B cell (primary cell): ENCODE measurements at places on chromosomes 11 and 22. TPM values are rescaled to one million over a fixed set of nuclear protein-coding genes. Genes with fewer than 3 reads are reported as not detected.

DNA sequence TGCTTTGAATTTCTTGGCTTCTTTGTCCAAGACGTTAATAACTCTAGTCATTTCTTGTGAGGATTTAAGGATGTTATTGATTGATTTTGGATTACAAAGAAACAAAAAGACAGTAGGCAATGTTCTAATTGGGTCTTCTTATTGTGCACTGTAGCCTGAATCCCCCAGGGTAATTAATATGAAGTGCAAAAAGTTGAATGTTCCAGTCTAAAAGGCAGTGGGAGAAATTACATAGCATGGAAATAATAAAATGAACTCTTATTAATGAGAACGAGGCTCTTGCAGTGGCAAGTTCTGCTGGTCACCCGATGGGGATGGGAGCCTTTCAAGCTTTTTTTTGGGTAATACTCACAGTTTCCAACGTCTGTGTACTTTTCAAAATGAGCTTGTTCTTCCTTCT is 45.6 kb downstream of the UBASH3B start:
- DNase-seq, result no peak

DNA sequence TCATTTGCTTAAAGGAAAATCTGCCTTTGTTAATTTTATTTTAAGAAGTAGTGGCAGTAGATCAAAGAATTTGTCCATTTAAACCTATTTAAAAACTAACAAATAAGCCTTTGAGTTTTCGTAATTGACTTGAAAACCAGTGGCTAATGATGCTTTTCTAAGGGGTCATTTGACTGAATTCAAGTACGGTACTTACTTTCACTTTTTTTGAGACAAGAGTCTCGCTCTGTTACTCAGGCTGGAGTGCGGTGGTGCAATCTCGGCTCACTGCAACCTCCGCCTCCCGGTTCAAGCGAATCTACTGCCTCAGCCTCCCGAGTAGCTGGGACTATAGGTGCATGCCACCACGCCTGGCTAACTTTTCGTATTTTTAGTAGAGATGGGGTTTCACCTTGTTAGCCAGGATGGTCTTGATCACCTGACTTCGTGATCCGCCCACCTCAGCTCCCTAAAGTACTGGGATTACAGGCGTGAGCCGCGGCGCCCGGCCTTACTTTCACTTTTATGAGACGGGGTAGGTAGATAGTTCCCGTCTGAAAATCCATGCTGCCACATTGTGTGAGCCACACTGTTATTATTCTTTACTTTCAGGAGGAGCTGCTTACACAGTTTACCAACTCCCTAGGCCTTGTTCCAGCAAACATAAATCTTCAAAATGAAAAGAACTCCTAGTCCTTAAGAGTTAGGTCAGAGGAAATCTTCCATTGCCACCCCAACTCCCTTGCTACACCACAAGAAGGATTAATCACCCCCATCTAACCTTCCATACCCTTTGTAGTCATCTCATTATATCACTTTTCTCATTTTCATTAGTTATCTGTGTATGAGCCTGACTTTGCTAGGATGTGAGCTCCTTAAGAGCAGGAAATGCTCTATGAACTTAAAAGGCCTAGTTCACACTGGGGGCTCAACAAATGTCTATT is 926.6 kb upstream of the CCDC90B start:
- no peak for DNase-seq

DNA sequence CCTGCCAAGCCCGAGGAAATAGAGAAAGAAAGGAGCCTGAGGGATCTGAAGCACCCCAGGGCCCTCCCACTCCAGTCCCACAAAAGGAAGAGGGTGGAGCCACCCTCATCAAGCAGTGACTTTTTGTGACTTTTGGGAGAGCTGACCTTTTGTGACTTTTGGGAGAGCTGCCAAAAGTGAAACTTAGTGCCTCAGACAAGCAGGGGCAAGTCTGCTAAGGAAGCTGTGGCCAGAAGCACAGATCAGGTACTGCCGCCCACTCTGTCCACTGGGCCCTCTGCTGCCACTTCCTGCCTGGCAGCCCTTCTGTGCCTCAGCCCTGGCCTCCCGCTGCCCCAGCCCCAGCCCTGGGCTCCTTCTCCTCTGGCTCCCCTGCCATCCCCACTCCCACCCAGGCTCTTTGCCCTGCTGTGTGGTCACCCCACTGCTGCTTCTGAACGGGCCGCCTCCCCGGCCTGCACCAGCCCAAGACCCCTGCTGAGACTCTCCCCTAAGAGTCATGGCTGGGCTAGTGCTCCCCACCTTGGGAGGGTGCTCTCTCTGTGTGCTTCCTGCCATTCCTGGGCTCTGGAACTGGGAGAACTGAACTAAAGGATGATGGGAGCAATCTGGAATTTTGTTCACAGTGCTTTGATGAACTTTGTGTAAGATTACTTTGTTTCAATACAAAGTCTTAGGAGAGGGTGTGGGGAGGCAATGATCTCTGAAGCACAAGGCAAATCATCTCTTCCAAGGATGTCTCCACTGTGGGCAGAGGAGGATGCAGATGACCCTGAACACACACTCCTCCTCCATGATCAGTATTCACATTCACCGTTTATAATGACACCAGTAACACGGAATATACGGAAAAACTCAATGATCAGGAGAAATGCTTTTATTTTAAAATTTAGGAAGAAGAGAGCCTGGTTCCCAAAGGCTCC is at the start of gene APOBEC3H:
Gene APOBEC3H, plus strand, starts transcription at position 147 of the 923 bp plus-strand sequence. CDS start 3,035 bp downstream, outside the sequence.
- DNase-seq, result no peak

DNA sequence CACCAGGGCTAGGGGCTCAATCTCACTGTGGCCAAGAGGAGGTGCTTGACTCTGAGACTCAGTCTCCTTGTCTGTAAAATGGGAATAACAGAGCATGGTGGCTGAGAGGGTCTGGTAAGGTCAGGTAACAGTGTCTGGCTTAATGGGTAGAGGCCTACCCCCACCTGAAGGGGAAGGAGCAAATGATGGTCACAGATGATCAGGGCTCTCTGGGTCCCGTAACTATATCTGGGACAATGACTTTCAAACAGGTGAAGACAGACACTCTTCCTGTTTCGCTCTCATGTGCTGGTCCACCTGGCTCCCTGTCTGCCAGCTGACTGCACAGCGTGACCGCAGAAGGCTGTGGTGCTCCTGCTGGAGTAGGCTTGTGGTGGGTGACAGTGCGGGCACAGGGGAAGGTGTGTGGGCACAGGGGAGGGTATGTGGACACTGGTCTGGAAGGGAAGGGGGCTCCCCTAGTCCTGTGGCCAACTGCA is 4.0 kb downstream of the A4GALT start:
- DNase-seq, result peak; percentile 78

- DNase-seq, result no peak
Observed at GRCh38 chr11:1163321-1163910, 5.7 kb downstream of the MUC5AC start.

DNA sequence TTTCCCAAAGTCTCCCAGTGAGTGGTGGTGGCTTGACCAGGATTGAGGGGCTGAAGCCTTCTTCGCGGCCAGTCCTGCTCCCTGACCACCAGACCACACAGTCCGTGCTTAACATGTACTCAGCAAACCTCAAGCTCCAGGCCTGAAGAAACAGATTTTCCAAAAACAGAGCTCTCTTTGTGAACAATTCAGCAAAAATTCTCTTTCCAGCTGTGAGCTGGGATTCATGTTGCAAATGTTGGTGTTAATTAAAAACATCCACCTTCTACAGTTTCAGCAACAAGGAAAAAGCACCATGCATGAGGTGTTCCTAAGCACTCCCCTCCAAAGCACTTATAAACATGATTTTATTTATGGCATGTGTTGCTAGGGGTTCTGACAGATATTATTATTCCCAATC is 129.5 kb downstream of the ETS1 start:
- DNase-seq, result no peak

Gene SERPING1
- total RNA-seq, result not detected in 2 replicates

Gene OR52A1
- total RNA-seq, result not detected in 2 replicates

DNA sequence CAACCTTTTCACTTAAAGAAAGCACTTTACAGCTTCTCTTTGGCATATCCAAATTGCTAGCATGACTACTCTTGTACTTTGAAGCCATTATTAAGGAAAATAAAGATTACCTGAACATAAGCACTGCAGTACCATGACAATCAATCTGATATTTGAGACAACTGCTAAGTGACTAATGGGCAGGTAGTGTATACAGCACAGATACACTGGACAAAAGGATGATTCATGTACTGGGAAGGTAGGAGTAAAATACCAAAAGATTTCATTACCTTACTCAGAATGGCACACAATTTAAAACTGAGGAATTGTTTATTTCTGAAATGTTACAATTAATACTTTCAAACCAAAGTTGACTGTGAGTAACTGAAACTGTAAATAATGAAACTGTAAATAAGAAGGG is 1054.3 kb upstream of the TENM4 start:
- DNase-seq, result no peak

- no peak for DNase-seq
Observed at GRCh38 chr22:38873469-38874411, 1.7 kb upstream of the CBX6 start.

- no peak for DNase-seq
Observed at GRCh38 chr22:49354516-49355210, 473.0 kb downstream of the BRD1 start.

GRCh38 chr11:82720267-82721065 is 13.2 kb downstream of the FAM181B start:
- DNase-seq, result no peak

Gene GLB1L2
- total RNA-seq, result 0.36 and 0.44 TPM in 2 replicates

DNA sequence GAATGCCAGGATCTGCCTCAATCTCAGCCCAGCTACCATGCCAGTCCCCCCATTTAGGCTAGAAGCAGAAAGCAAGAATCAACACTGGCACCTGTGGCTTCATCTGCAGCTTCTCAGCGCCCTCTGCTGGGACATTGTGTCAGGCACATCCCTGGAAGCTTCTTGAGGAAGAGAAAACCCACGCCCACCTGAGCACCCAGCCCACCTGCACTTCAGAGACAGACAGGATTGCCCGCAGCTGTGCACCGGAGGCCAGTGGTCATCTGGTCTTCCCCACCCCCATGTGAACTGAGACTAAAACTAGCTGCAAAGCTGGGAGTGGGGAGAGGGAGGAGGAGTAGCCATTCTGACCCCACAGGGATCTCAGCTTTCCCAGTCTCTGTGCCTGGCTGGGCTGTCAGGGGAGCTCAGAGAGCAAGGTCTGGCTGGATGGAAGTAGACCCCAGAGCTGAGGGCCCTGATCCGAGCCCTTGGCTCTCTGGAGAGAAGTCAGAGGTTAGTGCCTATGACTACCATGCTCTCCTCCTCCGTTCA is 66.8 kb downstream of the FEZ1 start:
- peak; percentile 39 for DNase-seq

DNA sequence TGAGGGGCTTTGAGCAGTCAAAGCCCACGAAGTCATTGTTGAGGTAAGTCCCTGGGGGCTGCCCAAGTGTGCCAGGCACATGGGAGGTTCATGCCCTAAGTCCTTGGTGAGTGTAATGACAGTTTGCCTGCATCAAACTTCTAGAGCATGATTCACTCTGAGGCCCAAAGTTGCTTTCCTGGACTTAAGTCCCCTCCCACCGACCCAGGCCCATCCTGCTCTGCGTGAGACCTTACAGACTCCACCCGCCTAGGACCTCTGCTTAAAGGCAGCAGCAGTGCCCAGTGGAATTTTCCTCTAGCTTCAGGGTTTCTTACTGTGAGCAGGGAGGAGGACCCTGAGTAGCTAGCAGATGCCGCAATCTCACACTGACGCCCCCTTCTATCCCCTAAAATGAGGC is 5.7 kb upstream of the PVALB start:
- DNase-seq, result no peak

- DNase-seq, result no peak
Observed at GRCh38 chr11:10845589-10845988, 12.3 kb downstream of the ZBED5 start.

Gene OR52J3
- not detected in 2 replicates for total RNA-seq

Gene PHOX2A
- total RNA-seq, result not detected in 2 replicates

- no peak for DNase-seq
Observed at GRCh38 chr11:116375221-116375620, 397.6 kb downstream of the BUD13 start.

- DNase-seq, result no peak
Observed at GRCh38 chr11:34188181-34188580, 82.8 kb downstream of the NAT10 start.

Gene ZP1
- total RNA-seq, result not detected in 2 replicates

Gene TNNT3
- 9.9 and 10.0 TPM in 2 replicates for total RNA-seq

DNA sequence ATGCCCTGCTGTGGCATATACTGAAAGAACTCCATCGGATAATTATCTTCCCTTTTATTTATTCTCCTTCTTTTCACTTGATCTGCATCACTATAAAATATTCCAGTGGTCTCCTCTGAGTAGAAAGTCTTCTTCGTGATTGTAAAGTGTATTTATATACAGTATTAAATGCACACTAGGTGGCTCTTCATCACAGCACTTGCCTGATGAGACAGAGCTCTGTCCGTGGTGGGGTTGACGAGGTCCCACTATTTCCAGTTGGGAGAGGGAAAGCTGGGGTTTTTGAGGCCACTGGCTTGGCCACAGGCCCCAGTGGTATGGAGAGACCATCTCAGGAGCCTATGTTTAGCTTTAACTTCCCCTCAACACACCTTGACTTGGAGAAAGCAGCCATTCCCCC is 31.6 kb upstream of the ZBTB16 start:
- no peak for DNase-seq

- DNase-seq, result no peak
Observed at GRCh38 chr11:26865703-26866102, 128.2 kb upstream of the FIBIN start.

DNA sequence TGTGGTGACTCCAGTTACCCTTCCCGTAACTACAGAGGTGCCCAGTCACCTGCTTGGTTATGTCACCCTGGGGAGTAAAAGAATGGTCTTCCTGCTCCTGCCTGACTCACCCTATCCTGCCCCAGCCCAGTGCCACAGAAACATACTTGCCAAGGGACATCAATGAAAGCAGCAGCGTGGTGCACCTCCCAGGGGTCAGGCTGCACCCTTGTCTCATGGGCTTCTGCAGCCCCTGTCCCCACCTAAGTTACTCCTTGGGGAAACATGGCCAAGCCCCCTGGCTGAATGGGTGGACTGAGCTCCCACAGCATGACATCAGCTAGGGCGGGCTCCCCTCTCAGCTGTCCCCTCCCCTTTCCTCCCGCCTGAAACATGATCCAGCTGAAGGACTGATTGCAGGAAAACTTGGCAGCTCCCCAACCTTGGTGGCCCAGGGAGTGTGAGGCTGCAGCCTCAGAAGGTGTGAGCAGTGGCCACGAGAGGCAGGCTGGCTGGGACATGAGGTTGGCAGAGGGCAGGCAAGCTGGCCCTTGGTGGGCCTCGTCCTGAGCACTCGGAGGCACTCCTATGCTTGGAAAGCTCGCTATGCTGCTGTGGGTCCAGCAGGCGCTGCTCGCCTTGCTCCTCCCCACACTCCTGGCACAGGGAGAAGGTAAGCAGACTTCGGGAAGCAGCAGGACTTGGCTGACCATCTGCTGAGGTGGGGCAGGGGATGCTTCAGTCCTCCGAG is at the start of gene HTR3A:
Gene HTR3A, plus strand, starts transcription at position 368 of the 730 bp plus-strand sequence. Its CDS starts 218 bp downstream, at position 586.
- DNase-seq, result peak; percentile 16

GRCh38 chr22:28917747-28918549 is 34.6 kb downstream of the ZNRF3 start:
- no peak for DNase-seq

Gene PKP3
- 0.39 TPM in 1 of 2 replicates, not detected in the other for total RNA-seq

Gene MS4A3
- total RNA-seq, result not detected in 2 replicates

- DNase-seq, result no peak
Observed at GRCh38 chr22:35638410-35638809, 9.8 kb upstream of the APOL6 start.
